ENCODE measurements at places on chromosomes 6 and 20.

DNA sequence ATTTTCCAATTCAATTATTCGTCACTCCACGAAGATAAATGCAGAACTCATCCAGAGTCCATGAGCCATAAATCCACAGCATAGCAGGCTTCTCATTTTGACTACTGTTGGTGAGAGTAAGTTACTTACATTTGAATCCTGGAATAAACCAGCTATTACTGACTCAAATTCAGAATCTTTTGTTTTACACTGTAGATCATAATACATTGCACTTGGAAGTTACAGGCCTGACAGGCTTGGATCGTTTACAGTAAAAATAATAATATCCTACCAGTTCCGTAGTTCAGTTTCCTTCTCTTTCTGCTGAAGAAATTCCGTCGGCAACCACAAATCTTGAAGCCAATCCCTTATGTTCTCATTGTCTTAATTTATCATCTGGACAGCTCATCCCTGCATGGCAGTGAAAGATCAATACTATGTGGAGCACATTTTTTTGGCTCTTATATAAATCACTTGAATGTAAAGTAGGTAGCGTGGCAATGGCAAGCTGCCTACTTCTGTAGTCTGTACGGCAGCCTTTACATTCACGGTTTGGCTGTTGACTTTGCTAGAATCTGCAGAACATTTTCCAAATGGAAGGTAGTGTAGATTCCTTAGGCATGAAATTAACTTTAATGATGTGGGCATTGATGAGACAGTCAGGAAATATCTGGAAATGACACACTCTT lies 142.9 kb downstream of the WDR27 start:
- DNase-seq = no peak

DNA sequence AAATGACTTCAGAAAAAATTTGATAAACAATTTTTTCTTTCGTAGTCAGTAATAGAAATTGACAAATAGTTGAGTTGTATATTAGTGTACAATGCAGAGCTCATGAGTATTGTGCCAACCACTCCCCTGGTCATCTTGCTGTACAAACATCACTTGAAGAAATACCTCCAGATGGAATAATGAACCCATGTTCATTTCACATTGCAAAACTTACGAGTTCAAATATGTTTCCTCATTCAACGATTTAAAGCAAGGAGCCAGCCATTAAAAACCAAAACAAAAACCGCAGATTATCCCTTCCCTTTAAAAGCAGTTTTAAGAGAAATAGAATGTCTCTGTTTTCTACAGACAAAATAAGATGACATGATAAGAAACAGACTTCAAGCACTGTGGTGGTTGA lies 62.5 kb downstream of the RALGAPA2 start:
- no peak for DNase-seq

- peak; percentile 4 for DNase-seq
Observed at GRCh38 chr6:2209226-2209809, 36.1 kb downstream of the GMDS start.

DNA sequence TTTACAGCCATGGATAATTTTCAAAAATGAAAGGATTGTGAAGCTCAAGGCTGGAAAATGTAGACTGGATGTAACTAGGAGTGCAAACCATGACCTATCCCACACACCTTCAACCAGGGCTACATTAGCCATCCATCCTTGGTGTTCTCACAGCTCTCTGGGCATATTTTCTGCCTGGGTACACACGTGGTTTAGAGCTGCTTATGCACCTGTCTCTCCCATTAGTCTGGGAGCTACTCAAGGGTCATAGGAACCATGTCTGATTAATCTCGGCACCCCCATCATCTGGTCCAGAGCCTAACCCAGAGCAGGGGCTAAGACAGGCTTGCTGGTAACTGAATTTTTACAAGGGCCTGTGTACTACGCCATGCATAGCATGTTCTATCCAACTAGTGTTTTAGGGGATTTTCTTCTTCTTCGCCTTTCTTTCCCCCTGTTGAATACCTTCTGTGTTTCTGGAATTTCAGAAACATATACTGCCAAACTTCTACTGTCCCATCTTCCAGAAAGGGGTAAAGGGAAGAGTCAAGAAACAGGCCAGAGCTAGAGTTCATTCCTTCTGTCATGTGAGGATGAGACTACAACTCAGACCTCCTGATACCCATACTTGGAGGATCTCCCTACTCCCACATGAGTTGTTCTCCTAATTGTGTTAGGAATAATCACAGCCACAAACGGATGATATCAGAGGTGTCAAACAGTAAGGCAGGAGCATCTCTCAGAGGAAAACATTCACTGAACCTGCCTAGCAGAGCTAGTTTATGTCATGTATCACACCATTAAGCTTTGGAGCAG lies 25.4 kb upstream of the FAM83C start:
- DNase-seq = no peak

- peak; percentile 63 for DNase-seq
Observed at GRCh38 chr20:1301031-1301529, 27.9 kb downstream of the SDCBP2 start.

DNA sequence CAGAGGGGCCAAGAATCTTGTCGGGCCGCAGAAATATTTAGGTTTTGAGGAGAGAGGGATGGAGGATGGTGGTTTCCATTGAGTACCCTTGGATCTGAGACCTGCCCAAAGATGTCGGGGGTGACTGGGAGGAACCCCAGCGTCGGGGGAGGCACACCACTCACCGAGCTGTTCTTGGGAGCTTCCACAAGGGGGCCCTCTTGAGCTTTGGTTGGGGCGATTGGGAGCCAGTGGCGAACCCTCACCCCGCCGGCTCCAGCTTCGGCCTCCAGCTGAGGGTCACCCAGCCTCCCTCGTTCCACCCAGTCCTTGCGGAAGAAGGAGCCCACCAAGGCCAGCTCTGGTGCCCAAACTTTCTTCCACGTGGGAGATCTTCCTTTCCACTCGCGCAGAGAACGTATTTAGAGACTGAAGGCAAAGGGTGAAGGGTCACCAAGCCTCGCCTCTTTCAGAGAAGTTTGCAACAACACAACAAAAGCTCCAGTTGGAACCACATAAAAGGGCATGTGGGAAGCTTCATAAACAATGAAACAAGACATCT lies 33.6 kb downstream of the APCDD1L start:
- DNase-seq = peak; percentile 69

- DNase-seq = no peak
Observed at GRCh38 chr20:43284486-43284885, 94.8 kb upstream of the PTPRT start.

DNA sequence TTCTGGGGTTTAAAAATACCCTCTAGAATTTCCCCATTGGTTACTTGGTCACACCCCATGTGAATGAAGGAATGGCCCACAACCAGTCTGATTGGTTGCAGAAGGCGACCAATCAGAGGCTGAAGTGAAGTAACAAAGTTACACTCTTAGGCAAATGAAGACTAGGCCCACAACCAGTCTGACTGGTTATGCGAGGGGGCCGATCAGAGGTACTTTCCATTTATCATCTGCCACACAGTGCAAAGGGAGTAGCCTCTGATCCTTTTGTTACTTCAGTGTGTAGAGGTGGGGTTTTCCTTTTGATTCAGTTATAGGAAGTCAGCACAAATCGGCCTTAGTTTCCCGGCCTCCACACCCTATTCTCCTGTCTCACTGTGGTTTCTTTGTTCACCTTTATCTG lies 61.2 kb upstream of the SGK1 start:
- DNase-seq = no peak

DNA sequence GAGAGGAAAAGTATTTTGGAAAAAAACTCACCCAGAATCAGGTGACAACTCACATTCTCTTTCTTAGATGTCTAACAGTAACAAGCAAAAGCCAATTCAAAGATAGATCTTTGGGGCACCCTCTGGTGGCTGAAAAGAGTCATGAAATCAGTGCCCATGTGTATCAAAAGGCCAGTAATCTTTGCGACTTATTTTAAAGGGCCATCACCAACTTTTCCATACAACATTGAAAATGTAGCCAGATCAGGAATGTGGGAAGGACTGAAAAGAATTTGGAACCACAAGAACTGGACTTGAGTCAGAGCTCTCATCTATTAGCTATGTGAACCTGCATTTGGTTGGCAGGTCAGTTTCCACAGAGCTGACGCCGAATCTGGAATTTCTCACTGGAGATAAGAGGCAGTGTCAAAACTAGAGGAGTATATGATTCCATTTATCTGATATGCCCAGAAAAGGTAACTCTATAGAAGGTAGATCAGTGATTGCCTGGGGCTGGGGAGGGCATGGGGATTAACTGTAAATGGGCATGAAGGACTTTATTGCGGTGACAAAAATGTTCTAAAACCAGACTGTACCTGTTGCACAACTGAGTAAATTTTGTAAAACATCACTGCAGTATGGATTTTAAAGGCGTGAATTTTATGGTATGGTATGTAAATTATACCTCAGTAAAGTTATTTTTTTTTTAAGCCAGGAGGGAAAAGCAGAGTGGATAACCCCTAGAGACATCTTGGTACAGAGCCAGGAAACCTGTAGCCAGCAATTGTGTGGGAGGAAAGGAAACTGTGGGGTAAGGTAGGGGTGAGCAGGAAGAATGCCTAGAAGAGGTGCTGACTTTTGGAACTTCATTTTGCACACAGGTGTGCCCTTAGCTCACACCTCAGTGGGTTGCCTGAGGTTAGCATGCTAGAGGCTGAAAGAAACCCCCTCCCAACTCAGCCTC lies 117.1 kb upstream of the ASF1A start:
- DNase-seq = peak; percentile 16

DNA sequence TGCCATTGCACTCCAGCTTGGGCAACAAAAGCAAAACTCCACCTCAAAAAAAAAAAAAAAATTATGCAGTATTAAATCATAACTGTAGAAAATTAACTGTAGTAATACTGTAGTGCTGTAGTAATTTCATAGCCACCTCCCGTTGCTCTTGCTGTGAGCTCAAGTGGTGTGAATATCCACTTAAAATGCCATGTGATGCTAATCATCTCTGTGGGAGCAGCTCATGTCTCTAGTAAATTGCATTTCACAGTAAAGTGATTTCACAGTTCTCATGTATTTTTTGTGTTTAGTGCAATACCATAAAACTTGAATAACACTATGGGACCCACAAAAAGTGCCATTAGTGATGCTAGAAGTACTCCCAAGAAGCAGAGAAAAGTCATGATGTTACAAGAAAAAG lies 14.4 kb upstream of the FAM217A start:
- no peak for DNase-seq

- no peak for DNase-seq
Observed at GRCh38 chr6:160321729-160322505, 26.3 kb upstream of the SLC22A3 start.

- no peak for DNase-seq
Observed at GRCh38 chr6:165872311-165872710, 209.3 kb upstream of the PDE10A start.

GRCh38 chr6:170504479-170504878 lies 48.6 kb downstream of the PSMB1 start:
- no peak for DNase-seq

- no peak for DNase-seq
Observed at GRCh38 chr6:4472969-4473642, 303.1 kb upstream of the CDYL start.

GRCh38 chr6:47034926-47035325 lies 7.2 kb downstream of the ADGRF1 start:
- DNase-seq = no peak

DNA sequence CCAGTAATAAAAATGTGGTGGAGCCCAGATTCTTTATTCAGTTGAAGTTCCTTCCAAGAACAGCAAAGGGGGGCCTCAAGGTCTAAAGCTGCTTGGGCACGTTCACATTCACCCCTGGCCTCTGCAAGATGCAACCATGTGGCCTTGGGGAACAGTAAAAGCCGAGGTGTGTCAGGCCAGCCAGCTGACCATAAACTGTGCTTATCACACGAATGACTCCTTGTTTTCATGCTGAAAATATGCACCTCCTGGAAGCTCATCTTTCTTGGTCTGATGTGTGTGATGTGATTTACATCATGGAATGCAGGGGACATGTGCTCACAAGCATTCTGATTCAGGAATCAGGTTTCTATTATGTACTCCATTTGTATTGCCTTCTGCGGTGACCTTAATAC lies 211.6 kb upstream of the MARCKS start:
- no peak for DNase-seq

GRCh38 chr6:33963136-33963750 lies 159.4 kb upstream of the MLN start:
- DNase-seq = no peak

GRCh38 chr20:24033151-24033550 lies 44.6 kb upstream of the GGTLC1 start:
- no peak for DNase-seq

- peak; percentile 58 for DNase-seq
Observed at GRCh38 chr6:118551063-118552053, 3.3 kb downstream of the PLN start.

DNA sequence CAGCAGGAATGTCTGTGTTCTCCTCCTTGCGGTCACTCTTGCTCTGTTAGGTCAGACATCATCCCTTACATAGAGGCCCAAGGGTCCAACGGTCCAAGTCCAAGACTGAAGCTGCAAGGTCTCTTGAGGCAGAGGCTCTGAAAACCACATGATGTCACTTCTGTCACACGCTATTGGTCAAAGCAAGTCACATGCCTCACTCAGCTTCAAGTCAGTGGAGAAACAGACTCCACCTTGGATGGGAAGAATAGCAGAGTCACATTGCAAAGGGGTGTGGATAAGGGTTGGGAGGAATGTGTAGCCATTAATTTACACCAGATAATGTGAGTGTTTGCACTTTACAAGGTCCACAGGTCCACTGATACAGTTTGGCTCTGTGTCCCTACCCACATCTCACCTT lies 17.5 kb downstream of the SLC52A3 start:
- no peak for DNase-seq

- DNase-seq = no peak
Observed at GRCh38 chr20:16562259-16562658, 11.0 kb downstream of the KIF16B start.

GRCh38 chr6:654136-654535 lies 2.8 kb downstream of the HUS1B start:
- no peak for DNase-seq

GRCh38 chr6:75205776-75206575 lies at the start of gene COL12A1:
COL12A1 (minus strand) TSS chr6:75206053; CDS start chr6:75202792, 3,261 bp downstream.
- DNase-seq = no peak

DNA sequence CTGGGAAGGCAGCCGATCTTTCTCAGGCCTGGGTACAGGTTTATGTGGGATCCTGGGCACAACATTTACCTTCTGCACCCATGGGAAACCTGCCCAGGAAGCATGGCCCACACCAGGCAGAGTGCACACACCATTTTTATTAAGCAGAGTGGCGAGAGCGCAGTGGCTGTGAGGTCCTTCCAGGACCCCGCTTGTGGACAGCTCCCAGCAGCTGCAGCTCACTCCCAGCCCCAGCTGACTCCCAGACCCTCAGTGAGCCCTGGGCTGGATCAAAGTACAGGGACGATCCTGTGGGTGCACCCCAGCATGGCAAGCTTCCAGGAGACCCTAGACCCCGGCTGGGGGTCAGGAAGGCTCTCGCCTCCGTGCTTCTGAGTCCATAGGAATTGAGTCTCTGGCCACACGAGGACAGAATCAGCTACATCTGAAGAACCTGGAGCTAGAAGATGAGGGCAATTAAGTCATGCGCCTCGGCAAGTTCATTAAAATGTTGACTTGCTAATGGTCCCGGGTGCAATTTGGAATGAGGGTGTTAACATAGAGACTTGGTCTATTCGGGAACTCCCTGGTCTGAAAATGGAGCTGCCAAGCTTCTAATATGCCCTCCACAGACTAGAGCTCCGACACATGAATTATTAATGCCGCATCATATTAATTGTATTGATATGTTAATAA lies 65.4 kb upstream of the SLCO4A1 start:
- no peak for DNase-seq
